ENCODE measurements at places on chromosomes 2 and 18.

- DNase-seq: no peak
Observed at GRCh38 chr2:234490271-234491091, 6.4 kb downstream of the ARL4C start.

- DNase-seq: peak; percentile 63
Observed at GRCh38 chr18:31819106-31819924, 58.6 kb upstream of the SLC25A52 start.

- DNase-seq: peak; percentile 25
Observed at GRCh38 chr2:173496746-173497145, 142.1 kb downstream of the CDCA7 start.

- no peak for DNase-seq
Observed at GRCh38 chr2:30465171-30465545, 18.1 kb downstream of the LCLAT1 start.

GRCh38 chr2:239926587-239927232 lies 98.4 kb downstream of the NDUFA10 start:
- DNase-seq: no peak

DNA sequence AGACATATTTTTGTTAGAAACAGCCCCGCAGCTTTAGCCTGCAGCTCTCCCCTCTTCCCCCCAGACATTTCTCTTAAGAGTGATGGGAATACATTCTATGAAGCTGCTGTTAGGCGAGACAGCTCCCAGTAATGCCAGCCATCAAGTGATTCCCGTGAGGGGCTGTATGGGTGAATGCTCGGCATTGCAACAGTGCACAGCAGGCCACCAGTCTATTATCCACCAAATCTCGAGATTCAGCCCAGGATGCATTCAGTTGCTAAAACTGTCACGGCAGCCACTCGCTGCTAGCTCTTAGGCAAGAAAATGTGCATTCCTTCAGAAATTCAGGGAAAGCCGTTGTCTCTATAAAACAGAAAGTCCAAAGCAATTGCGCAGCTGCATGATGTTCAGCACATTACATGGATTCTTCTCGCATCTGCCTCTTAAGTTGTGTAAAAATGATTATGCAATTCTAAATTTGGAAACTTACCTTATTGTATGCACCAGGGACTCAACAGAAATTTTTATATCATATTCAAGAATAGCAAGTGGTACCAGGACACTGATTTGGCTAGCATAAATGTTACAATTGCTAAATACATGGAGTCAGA lies 211.3 kb upstream of the ARL4C start:
- no peak for DNase-seq

GRCh38 chr2:98026292-98026691 lies 30.5 kb upstream of the TMEM131 start:
- DNase-seq: no peak

DNA sequence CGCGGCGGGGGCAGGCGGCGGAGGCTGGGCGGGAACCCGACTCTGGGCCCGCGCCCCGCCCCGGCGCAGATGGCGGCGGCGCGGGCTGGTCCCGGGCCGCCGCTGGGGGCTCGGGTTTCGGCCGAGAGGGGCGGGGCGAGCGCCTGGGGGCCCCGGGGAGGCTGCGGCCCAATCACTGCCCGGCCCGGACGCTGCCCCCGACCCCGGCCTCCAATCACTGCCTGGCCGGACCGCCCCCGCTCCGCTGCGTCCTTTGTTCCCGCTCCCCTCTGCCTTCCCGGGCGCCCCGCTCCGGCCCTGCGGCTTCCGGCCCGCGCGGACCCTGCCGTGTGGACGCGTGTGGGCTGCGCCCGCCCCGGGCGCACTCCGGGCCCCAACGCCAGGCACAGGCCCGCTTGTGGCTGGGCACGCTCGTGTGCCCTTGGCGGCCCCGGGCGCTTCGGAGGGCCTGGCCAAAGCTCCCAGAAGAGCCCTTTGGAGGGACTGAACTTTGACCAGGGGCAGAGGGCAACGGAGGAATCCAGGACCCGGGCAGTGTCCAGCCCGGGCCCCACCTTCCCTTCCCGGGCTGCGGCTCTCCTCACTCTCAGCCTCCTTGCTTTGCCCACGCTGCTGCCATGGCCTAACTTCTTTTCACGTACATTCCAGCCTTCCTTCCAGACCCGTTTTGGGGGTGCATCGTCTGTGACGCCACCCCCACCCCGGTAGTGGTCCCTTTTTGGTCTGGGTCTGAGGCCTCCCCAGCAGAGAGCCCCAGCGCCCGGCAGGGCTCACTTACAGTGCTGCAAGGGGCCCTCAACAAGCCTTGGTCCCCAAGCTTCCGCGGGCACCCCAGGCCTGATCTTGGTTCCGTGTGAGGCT lies 27.1 kb upstream of the PTMA start:
- peak; percentile 98 for DNase-seq

GRCh38 chr2:238527565-238527964 lies 100.8 kb downstream of the ASB1 start:
- DNase-seq: no peak

GRCh38 chr2:151171186-151171585 lies 90.5 kb downstream of the RBM43 start:
- no peak for DNase-seq

- peak; percentile 22 for DNase-seq
Observed at GRCh38 chr2:96642564-96643360, at the start of gene FER1L5. TSS of gene FER1L5 (plus strand) at chr2:96642764. CDS start at chr2:96642837, 73 bp downstream.

DNA sequence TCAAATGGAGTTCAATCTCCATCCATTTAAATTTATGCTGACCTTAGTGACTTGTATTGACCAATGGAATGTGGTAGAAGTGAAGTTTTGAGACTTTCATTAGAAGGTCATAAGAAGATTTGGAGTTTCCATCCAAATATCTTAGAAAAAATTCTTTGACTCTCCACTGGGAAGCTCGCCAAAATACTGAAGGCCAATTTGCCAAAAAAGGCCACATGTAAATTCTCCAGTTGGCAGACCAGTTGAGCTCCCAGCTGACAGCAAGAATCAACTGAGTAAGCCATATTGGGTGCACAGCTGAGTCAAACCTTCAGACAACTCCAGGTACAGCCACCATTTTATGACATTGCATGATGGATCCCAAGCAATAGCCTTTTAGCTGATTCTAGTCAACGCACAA lies 228.3 kb upstream of the SETBP1 start:
- no peak for DNase-seq

DNA sequence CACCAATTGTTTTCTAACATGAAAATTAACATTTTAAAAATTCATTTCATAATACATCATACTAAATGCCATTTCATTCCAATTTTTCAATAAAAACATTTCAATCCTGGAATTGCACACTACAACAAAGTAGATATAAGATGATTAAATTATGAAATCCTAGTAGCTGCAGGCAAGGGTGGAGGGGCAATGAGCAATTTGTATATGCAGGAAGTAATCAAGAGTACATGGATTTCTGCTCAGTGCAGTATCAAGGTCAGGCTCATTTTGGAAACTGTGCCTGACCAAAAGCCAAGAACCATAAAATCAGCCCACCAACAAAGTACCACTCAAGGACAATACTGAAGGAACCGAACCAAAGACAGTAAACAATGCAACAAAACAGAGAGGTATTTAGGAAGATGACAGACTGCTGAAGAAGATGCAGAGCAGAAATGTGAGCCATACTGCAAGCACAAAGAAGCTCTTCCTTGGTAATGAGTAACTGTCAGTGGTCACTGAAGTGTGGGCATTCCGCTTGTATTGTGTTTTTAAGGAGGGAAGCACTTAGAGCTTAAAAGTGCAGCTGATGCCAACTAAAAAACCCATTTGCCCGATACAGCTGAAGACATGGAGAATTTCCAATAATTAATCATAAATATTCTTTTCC lies 34.5 kb upstream of the DSEL start:
- DNase-seq: no peak

DNA sequence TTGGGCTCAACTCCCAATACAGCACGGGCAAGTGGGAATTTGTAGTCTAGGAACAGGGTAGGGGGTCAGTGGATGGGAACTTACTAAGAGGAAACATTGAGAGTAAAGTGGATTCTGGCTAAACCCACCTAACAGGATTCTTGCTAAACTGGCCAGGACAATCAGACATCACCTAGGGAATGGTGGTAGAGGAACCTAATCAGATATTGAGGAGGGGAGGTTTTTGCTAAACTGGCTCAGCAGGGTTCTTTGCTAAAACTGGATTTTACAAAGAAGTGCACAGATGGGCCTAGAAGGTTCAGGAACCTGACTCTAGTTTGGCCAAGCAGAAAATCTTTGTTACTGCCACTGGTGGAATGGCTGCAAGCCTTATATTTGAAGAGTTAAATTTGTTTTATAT lies 55.9 kb downstream of the INPP4A start:
- no peak for DNase-seq

- DNase-seq: no peak
Observed at GRCh38 chr2:237552908-237553307, 13.5 kb upstream of the PRLH start.

GRCh38 chr2:120632796-120633646 lies 102.6 kb upstream of the GLI2 start:
- DNase-seq: no peak

GRCh38 chr2:150787353-150788093 lies 300.1 kb upstream of the RND3 start:
- no peak for DNase-seq

GRCh38 chr18:59358414-59358711 lies 702 bp downstream of the LMAN1 start:
- peak; percentile 33 for DNase-seq

DNA sequence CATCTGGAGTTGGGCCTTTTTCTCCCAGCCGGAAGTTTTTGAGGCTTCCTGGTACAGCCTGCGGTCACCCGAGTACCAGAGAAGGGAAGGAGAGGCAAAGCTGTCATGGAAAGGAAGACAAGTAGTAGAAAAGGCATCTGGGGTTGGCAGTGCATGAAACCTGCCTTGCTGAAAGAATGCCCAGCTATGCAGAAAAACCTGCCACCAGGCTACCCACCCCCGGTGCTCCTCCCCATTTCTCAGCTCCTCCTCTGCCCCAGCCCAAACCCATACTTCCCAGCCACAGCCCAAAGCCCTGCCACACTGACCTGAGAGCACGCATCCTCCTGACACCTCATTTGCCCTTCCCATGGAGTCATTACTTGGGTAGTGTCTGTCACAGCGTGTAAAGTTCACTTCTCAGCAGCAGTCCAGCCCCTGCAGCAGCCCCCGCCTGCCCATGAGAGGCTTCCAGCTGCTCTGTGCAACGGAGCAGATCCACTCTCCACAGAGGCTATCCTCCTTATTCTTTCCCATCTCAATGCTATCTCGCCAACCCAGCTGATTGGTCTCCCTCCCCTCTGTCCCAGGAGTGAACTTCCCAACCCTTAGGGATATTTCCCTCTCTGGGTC lies 40.4 kb upstream of the MAL start:
- no peak for DNase-seq

- DNase-seq: no peak
Observed at GRCh38 chr18:79690586-79691482, 11.2 kb downstream of the CTDP1 start.

- no peak for DNase-seq
Observed at GRCh38 chr18:58902961-58903360, 38.3 kb downstream of the ZNF532 start.

- no peak for DNase-seq
Observed at GRCh38 chr2:241509155-241509784, 886 bp upstream of the STK25 start.

DNA sequence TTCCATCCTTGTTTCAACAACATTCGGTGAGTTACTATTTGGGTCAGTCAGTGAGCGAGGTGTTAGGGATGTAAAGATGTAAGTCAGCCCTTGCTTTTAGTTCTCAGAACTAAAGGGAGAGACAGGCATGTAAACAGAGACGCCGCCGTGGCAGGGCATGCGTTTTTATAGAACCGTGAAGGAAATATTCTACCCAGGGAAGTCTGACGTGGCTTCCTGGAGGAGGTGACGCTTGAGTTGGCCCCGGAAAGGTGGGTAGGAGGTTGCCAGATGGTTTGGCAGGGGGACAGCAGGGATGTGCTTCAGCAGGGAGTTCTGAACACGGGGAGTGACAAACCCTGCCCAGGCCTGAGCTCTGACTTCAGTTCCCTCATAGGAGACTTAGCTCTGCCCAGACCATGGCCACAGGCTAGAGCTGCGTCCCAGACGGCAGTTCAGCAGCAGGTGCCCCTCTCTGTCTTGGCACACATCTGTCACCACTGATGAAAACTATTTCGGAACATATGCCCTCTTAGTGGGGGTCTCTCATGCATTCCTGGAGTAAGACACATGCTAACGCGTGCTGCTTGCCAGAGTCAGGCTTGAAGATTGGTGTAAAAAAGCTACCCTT lies 23.4 kb upstream of the RPL31 start:
- DNase-seq: no peak

DNA sequence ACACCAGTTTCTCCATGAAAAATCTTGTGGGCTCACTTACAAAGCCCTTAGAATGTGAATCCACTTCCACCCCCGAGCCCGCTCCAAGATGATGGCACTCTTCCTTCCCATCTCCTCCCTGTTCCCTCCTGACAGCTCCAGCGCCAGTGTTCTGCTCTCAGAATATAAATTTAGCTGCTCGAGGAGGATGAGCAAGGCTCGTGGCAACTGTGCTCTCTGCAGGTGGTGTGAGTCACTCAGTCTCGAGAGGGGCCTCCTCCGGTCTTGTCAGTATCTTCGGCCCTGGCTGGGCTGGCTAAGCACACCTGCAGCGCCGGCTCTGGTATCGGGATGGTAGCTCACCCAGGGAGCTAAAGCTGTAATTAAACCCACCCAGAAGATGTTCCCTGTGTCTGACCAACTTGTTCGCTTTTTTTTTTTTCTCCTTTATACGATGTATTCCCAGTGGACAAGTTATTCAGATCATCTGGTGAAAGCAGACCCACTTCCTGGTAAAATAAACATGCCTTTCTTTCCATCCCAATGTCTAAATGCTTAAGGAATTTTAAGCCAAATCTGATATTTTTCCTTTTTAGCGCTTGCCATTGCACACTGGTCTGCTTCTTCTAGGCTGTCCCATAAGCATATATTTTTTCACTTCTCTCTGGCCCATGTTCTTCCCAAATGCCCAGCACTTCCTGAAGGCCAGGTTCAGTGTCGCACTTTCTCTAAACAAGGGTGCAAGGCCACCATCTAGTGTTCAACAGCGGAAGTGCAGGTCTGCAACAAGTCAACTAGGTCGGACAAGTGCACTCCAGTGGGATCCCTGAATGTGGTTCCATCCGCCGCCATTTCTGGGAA lies 31.4 kb upstream of the YPEL5 start:
- peak; percentile 84 for DNase-seq

- no peak for DNase-seq
Observed at GRCh38 chr2:212990697-212991096, 160.7 kb downstream of the IKZF2 start.

DNA sequence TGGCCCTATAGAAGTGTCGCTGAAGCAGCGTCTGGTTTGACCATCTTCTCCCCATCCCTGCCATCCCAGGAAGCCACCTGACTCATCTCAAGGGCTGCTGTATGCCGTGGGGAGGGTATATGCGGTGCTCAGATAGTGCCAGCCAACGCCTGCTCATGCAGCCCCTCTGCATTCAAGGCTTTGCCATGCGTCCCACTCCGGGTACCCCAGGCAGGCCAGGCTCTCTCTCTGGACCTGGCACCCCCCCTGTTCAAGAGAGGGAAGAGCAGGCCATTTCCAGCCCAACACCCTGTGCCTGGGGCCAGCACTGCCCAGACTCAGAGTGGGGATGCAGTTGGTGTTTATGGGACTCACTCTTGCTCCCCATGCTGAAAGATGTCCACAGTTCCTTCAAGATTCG lies 130.0 kb downstream of the GLI2 start:
- DNase-seq: no peak
